Right forelimb (tissue), 1 donor: ENCODE measurements at places on chromosomes 11 and 22.
A peak's percentile ranks its signal among the peaks of the same experiment; 100 is the strongest.

- DNase-seq = peak; percentile 39
Measured at GRCh38 chr11:11985954-11986949, 22.2 kb downstream of the DKK3 start.

GRCh38 chr22:45201678-45202332 lies 38.1 kb downstream of the NUP50 start:
- DNase-seq = no peak

DNA sequence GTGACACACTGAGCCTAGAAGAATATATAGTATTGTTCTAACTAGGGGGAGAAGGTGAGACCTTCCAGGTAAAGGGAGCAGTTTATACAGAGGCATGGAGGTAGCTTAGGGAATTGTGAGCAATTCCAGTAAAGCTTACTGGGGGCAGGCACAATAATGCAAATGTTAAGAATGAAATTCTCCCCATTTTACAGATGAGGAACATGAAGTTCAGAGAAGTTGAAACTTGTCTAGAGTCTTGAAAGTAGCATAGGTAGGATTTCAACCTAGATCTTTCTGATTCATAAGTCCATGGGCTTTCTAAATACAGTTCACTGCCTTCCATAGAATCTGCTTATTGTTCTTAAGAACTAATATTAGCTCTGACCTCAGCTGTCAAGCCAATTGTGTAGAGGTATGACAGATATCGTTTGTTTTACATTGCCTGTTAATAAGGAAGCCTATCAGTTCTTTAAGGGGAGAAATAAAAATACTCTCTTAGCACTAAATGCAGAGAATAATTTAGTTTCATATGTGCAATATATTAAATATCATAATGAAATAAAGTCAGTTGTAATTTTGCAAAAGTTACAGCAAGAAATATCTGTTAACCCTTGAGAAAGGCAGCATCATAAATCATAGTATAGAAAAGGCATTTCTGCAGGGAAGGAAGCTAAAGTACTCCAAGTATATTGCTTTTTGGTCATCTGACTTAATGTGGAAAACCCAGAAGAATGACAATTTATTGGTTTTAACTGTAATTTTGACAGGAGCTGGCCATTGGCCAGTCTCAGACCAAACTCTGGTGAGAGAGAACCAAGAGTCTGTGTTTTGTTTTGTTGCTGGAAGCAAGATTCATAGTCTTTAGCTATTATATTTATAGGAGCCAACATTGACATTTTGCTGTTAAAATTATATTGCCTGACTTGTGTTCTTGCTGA lies 181.8 kb downstream of the UVRAG start:
- no peak for DNase-seq

DNA sequence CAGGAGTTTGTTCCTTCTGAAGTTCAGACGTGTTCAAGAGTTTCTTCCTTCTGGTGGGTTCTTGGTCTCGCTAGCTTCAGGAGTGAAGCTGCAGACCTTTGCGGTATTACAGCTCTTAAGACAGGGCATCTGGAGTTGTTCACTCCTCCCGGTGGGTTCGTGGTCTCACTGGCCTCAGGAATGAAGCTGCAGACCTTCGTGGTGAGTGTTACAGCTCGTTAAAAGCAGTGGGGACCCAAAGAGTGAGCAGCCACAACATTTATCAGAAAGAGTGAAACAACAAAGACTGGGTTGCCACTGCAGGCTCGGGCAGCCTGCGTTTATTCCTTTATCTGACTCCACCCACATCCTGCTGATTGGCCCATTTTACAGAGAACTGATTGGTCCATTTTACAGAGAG lies 373.1 kb downstream of the ETS1 start:
- DNase-seq = no peak

DNA sequence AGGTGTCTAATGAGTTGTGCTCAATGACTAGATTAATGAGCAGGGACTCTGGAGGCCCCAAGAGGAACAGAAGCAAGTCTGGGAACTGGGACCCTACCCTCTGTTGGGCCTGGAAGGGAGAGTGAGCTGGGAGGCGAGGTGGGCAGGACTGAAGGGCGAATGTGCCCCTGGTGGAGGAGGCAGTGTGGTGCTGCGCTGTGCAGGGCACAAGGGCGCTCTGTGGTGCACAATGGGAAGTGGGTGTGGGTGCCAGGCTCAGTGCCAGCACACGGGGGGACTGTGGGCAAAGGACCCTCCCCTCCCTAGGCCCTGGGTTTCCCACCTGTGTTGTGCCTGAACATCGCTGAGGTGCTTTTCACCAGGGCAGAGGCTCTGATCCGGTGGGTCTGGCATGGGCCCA lies 57.5 kb upstream of the TTLL12 start:
- no peak for DNase-seq

DNA sequence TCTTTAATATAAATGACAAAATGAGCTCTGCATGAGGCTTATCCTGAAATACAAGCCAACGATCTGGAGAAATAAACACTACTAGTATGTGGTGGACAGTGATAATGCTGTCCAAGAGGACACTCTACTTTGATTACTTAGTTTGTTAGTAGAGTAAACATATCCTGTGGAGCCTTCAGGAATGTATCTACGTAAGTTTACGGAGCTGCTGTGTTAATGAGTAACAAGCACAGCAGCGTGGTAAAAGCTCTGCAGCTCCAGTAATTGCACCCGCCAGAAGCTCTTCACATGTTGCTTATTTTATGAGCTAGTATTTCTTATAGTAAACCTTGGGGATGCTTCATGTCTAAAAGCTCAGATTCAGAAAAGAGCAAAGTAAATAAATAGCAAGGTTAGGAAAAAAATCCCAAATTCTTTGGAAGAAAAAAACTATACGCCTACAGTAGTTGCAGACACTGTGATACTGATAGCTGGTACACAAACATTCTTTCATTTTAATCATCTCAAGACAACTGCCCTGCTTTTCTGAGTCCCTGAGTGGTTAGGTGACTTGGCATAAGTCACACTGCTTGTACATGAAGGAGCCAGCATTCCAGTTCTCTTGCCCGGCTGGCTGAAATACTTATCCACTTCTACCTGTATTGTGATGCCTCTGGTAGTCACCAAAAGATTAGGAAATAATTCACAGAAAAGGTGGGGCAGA lies 32.7 kb upstream of the CCDC34 start:
- DNase-seq = no peak

GRCh38 chr11:9651481-9651880 lies 12.4 kb upstream of the SWAP70 start:
- DNase-seq = no peak

DNA sequence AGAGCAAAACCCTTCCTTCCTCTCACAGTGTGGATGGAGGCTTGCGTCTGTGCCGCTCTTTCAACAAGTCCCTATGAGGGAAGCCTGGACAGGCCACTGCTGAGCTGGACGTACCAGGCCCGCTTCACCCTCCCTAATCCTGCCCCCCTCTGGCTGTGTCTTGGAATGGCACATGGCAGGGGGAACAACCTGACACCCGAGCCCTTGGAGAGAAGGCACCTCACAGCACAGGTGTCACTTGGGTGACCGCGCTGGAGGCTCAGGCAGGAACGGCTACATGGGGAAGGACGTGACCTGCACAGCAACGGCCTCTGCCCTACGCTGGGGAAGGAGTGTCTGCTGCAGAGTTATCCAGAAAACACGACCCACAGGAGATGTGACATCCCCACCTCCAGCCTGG lies 11.0 kb downstream of the CARS1 start:
- no peak for DNase-seq

DNA sequence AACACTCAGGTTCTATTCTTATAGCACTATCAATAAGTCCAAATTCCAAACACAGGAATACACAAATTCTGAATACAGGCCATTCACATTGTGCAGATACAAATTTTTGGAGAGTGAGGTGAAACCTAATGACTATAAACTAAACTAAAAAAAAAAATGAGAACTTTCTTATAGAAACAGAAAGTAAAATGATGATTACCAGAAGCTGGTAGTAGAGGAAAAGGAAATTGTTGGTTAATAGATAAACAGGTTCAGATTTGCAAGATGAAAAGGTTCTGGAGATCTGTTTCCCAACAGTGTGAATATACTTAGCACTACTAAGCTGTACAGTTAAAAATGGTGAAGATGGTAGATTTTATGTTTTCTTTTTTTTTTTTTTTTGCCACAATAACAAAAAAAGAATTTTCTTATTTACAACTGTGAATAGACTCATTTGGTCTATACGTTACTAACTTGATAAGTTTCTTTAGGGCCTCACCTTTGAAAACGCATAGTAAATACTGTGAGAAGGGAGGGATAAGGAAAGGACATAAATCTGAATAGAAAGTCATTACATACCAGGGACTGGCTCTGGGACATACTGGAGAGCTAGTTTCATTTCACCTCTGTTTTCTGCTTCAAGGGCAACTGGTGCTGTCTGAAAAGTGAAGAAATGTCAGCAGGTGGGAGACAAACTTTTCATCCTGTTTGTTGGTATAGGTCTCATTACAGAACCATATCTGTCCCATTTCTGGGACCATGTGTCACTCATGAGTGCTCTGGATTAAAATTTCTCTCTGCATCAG lies 14.2 kb upstream of the CCDC89 start:
- no peak for DNase-seq

DNA sequence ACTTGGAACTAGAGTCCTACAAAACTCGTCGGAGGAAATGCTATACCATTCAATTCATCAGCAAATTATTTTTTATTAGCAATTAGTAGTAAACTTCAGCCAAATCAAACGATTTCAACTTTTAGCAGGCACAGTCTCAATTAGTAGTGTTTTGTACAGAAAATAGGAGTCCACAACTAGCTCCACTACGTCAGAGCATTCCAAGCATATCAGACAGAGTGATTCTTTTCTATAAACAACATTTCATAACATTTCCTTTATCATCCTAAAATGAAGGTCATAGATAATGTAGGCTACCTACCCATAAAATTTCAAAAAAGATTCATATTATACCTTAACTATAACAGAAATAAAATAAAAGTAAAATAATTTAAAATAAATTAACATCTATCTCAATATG lies 169.9 kb downstream of the KIF18A start:
- DNase-seq = no peak

DNA sequence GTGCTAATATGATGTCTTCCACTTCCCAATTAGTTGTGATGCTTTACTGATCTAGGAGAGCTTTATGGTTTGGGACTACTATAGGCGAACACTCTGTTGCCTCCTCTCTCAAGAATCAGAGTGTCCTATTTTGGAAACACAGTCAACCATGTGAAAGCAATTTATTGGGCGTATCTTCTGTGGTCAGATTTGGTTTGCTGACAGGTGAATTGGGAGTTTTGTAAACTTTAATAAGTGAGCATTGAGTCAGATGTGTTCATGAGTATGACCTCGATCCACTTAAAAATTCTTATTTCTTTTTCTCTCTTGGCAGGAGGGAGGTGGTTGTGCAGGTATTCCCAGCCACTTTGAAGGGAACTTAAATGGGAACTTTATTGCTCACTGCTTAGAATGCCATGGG lies 4.4 kb downstream of the CAT start:
- no peak for DNase-seq

DNA sequence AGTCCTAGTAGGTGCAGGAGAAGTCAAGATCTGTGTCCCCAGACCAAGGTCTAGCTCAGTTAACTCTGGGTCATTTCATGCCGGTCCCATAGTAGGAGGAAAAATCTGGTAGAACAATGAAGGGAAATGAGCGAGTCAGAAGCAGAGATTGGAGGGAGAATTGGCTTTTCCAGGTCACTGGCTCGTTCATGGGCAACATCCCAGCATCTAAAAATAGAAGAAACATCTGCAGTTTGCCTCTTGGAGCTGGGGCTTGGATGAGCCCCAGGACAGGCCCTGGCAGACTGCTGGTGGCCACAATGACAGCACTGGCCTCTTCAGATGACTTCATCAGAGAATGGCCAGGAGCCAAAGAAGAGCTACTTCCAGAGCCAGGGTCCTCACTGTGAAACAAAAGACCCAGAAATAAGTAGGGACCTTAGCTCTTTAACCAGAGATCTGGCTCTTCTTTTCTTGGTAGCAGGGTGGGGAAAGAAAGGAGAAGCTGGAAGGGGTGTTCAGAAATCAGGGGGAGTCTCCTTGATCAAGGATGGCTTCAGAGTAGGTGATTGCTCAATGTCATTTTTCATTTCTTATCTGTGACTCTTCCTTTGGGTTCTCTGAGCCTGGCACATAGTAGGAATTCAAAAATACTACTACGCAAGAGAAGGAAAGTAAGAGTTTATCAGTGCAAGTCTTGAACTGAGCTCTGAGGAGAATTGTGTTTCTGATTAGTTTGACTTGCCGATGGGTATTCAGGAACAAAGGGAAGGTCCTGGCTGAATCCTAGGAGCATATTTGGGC lies 102.6 kb downstream of the TMPRSS5 start:
- DNase-seq = no peak

DNA sequence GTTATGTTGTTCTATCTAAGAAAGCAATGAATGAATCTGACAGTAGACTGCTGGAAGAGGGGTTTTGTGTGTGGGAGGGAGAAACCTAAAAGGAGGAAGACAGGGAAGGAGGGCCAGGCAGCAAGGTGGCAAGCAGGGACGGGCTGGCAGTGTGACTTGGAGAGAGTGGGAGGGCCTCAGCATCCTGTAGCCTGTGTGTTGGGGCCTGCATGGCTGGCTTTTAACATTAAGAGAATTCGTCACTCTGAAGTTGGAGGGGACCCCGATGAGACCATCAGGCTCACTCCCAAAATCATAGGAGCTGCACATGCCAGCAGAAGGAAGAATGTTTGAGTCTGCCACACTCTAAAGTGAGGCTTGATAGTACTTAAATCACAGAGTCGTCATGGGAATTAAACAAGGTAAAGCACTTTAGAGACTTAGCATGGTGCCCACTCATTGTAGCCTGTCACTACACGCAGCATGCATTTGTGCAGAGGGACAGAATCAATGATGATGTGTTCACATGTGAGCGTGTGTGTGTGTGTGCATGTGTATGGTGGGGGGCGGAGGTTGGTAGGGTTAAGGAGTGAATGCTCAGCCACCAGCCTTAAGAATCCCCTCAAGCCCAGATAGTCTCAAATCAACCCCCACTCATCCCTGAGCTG lies 199.5 kb downstream of the TENM4 start:
- no peak for DNase-seq

DNA sequence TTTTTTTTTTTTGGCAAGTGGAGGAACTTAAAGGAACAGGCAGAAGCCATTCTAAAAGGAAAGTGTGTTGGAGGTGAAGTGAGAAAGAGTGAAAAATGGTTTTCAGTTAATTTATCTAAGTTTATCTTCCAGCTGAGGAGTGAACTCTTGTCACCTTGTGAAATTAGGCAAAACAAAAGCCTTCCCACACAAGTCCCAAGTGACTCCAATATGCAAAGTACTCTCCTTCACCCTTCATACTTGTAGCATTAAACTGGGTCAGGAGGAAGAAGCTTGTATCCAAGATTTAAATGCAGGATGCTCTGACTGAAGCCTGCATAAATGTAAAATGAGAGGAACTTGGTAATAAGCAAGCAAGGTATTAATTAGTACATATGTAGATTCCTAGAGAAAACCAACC lies 796.8 kb downstream of the DLG2 start:
- no peak for DNase-seq

- no peak for DNase-seq
Measured at GRCh38 chr11:113384551-113384950, 3.0 kb upstream of the ANKK1 start.

- DNase-seq = no peak
Measured at GRCh38 chr11:17593466-17594245, 46.6 kb downstream of the OTOG start.
